Activated CD4-positive, alpha-beta T cell treated with anti-CD3 and anti-CD28 coated beads for 48 hours (primary cell): ENCODE measurements at places on chromosomes 7 and 10.
A peak's percentile ranks its signal among the peaks of the same experiment; 100 is the strongest.

GRCh38 chr7:6478186-6478585 lies 30.4 kb upstream of the DAGLB start:
- DNase-seq = no peak

GRCh38 chr7:6479067-6479466 lies 31.3 kb upstream of the DAGLB start:
- DNase-seq = no peak

DNA sequence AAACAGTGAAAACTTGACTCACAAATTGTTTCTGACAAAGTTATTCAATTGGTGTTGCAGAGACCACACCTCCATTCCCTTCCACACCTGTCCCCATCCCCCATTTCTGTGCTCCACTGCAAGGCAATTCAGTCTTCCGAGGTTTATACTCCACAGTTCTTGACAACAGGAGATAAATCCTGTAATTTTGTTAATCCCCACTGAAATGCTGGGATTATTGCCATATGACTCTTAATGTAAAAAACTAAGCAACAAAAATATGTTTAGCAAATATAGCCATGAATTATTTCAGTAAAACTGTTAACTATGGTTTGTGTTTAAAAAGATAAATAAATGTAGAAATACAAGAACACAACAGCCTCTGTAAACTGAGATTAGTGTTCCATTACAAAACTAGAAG lies 170.1 kb upstream of the SEMA3D start:
- DNase-seq = no peak

GRCh38 chr10:47063858-47064257 lies 152.6 kb downstream of the PTPN20 start:
- no peak for DNase-seq

- no peak for DNase-seq
Observed at GRCh38 chr7:128938544-128939074, 882 bp downstream of the IRF5 start.

GRCh38 chr7:55093674-55094073 lies 74.9 kb downstream of the EGFR start:
- no peak for DNase-seq

DNA sequence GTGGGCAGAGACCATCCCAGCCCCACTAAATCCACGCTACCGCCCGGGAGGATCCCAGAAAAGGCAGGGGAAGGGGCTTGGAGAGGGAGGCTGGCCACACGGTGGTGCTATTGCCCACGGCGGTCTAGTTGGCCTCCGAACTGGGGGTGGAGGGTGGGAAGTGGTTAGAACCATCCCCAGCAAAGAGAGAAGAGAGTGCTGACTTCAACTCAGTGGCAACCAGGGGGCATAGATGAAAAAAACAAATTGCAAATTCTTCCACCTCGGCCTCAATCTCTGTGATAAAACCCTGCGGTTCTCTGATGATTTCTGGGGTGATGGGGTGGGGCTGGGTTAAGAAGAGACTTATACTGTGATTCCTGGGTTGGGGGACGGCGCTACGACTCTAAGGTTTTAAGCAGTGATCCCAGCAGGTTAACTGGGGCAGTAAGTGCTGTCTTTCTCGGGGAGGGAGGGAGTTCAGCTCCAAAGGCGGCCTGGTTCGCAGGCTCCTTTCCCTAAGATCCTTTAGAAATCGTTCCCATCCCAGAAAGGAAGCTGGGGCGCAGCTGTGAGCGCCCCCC lies 154.5 kb upstream of the LYZL2 start:
- peak; percentile 89 for DNase-seq

- DNase-seq = no peak
Observed at GRCh38 chr7:47281161-47281560, 300.8 kb downstream of the TNS3 start.

GRCh38 chr7:1512781-1513656 lies 8.8 kb upstream of the INTS1 start:
- peak; percentile 63 for DNase-seq

DNA sequence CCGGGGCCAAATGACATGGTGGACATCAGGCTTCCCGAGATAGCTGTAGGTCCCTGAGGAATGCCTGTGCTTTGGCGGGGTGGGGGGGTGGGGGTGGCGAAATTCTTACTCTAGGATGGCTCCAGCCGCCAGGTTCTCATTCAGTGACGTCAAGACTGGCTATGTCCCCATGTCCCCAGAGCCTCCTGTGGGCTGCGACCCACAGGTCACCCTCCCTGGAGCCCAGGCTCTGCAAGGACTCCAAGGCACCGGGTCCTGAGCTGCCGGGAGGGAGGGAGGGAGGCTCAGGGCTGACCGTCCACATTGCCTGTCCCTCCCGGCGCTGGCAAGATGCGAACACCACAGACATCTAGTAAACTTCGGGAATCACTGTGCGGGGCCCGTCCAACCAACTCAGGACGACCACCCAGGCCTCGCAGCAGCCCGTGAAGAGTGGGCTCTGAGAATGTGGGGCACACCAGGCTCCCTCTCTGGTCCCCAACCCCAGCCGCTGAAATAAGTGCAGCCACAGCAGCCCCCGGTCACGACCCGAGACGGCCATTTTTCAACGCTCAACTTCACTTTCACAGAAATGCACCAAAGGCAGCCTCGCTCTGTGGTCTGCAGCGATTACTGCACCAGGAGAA lies 12.6 kb downstream of the GPR146 start:
- no peak for DNase-seq

DNA sequence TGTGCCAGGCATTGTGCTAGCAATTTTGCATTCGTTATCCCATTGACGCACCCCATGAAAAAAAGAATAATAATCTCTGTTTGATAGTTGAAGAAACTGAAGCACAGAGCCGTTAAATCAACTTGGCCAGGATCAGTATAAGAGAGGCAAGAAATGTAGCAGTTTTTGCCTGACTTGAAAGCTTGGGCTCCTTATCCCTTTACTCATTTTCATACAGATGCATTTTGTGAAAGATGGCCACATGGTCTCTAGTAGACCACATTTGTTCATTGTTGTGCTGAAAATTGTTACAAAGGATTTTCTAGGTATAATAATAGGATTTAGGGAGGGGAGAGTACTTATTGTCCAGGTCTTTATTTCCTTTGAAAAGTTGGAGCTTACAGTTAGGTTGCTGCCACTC lies 14.7 kb downstream of the AUTS2 start:
- no peak for DNase-seq

DNA sequence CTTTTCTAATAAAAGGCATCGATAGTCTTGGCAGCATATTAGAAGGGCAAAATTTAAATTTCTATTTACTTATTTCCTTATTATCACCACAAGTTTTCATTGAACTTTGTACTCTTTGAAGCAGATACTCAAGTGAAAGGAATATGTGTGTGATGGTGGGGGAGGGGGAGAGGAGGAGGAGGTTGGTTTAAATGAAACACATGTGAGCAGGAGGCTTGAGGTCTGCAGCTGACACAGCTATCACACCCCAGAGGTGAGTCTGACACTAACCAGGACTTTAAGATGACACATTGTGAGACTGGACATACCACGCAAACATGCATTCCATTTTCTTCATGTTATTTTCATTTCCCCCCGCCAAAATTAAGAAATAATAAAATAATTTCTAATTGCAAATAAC lies 63.3 kb downstream of the CTTNBP2 start:
- no peak for DNase-seq

DNA sequence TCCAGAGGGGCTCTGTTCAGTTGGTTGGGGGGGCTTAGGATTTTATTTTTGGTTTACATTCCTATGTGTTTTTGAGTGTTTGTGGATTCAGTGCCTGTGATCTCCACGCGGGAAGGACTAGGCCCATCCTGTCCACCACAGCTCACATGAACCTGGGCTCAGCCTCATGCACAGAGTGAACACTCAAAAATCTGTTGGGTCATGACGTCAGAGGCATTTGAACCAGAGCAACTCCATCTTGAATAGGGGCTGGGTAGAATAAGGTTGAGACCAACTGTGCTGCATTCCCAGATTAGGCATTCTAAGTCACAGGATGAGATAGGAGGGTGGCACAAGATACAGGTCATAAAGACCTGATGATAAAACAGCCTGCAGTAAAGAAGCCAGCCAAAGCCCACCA lies 133.3 kb downstream of the RAMP3 start:
- DNase-seq = no peak

- no peak for DNase-seq
Observed at GRCh38 chr7:29033584-29033983, 75.5 kb upstream of the TRIL start.

- peak; percentile 6 for DNase-seq
Observed at GRCh38 chr10:34814223-34814912, 728 bp downstream of the PARD3 start.

DNA sequence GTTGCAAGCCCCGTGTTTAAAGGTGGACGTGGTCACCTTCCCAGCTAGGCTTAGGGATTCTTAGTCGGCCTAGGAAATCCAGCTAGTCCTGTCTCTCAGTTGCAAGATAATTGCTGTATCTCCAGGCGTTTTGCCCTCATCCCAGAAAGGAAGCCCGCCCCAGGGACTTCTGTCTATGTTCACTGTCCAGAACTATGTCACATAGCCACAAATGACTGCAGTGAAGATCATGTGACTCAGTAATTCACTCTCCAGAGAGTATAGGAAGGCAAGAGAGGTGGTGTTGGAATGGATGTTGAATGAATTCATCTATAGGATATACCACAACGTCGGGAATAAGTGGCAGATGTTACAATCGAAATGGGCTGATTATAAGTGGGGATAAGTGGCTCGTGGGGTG lies 349 bp upstream of the ERVW-1 start:
- DNase-seq = no peak

DNA sequence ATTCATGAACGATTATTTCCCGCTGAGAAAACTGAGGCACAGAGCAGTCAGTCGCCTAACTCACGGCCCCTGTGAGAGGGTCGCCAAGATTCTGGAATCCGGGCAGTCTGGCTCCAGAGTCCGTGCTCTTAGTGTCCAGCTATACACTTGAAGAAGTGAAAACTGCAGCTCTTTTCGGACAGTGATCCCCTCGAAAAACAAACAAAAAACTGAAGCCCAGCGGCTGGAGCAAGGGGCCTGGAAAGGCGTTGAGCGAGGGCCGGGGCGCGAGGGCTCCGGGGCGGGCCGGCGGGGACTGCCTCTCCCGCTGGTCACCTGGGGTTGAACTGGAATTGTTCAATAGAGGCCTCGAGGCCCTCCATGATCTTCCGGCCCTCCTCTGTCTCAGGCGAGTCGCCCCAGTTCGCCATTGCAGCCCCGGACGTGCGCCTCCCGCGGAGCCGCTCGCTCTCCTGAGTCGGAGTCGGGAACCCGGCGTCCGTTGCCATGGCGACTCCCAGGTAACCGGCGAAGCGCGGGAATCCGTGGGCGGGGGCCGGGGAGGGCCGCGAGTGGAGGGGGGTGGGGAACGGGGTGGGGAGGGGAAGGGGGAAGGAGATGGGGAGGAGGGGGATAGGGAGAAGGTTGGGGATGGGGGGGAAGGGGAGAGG lies 881 bp downstream of the C10orf67 start:
- peak; percentile 80 for DNase-seq

DNA sequence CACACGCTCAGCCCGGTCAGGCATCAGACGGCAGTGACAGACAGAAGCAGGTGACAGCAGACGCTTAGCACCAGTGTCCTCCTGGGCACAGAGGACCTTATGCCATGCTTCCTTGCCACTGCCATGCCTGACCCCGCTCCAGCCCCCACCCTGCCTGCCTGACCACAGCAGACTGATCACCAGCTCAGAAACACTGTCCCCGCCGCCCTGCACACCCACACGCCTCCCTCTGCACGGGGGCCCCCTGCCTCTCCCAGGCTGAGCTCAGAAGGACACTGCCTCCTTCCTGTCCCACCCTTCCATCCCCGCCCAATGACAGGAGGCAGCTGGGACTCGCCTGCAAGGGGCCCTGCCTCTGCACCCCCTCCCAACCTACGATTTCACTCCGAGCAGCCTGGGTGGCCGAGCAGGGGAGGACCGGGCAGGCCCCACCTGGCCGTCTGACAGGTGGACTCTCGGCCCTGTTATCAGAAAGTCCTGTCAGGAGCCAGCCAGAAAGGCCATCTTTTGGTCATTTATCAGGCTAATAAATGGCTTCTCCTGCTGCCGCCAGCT lies 183.4 kb downstream of the ELFN1 start:
- DNase-seq = no peak

DNA sequence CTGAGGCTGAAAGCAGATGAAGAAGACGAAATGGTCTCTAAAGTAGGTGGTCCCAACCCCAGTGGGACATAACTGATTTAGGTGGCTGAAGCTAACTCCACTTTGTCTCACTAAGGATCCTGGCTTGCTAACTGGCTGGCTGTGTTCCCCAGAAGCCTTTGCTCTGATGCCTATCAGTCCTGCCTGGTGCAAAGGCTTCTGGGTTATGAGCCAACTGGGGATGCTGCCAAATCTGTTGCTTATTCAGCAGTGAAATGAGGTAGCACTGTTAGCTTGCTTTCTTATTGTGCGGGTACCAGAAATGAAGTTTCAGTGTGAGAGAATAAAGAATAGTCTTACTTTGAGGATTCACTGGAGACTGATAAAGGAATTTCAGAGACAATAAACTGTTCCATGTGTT lies 18.1 kb downstream of the PRKG1 start:
- no peak for DNase-seq

DNA sequence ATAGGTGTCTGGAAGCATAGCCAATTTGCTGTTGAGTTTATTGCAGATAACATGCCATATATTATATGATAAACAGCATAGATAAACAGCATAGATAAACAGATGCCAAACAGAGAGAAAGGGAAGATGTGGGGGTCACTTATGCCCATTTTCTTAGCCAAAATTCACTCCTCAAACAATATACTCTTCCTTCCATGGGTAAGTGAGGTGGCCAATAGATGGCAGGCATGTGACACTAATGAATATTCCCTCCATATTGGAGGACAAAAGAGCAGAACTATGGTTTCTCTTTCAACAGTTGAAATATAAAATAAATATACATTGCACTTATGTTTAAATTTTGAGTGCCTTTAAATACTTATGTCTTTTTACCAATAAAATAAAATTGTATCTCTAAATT lies 1212.8 kb downstream of the REEP3 start:
- no peak for DNase-seq

- DNase-seq = no peak
Observed at GRCh38 chr7:24971333-24972165, 8.4 kb downstream of the OSBPL3 start.

- no peak for DNase-seq
Observed at GRCh38 chr10:71035511-71036296, 147.3 kb upstream of the PCBD1 start.

DNA sequence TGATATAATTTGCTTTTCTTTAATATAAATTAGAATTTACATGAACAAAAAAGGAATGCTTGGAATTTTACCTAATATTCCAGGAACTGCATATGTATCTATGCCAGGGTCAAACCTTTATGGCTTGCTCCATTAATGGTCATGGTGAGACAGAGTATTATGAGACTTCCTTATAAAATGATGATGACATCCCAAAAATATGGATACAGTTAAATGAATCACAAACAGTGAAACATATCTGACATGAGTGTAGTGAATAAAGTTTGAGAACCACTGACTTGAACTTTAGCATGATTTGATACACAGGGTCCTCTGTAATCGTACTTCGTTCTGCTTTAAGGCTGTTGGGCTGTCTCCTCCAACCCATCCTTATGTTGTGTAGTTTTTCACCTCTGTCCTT lies 51.8 kb downstream of the MARCHF5 start:
- no peak for DNase-seq

DNA sequence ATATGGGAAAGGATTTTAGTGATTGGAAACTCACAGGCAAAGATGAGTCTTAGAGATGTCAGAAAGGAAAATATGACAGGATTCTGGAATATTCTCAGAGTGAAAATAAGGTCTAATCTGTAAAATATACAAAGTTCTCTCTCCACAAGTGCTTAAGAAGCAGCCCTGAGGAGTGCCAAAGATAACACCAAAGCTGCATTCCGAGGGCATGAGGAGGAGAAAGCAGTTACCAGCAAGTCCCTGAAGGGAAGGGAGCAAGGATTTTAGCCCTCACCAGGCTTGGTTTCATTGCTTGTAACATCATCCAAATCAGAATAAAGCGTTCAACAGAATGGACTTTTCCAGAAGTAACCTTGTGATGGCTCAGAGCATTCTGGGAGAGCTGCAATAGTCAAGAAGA lies 31.4 kb upstream of the DLX6 start:
- DNase-seq = no peak
